ENCODE measurements at places on chromosomes 2 and 18. TPM values are rescaled to one million over a fixed set of nuclear protein-coding genes. Genes with fewer than 3 reads are reported as not detected.
A peak's percentile ranks its signal among the peaks of the same experiment; 100 is the strongest.

DNA sequence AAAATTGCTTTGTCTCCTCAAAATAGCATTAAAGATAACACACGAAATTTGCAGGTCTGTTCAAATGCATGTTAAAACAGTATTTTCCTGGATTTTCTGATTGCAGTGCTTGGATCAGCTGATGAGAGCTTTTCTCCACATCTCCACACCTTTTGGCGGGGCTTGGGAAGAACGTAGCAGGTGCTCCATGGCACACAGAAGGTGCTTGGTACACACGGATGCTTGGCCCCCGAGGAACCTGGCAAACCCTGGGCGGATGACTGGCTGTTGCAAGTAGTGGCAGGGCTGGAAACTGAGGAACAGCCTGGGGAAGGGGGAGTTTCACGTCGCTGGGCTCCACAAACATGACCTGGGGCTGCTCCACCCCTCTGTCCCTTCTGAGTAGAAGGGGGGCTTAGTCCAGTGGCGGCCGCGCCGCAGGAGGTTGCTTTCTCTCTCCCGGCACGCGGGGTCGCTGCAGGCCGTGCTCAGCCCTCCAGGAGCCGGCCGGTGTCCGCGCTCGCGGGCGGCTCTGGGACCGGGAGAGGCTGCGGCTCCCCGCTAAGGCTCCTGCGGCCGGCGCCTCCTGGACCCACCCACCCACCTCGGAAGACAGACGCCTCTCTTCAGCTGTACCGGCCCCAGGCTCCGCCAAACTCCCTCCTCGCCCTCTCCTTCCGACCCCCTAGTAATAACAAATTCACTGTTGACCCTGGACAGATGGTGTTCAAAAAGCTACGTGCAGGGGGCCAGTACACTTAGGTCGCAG lies 69.3 kb downstream of the MARCO start:
- DNase-seq, result peak; percentile 29

DNA sequence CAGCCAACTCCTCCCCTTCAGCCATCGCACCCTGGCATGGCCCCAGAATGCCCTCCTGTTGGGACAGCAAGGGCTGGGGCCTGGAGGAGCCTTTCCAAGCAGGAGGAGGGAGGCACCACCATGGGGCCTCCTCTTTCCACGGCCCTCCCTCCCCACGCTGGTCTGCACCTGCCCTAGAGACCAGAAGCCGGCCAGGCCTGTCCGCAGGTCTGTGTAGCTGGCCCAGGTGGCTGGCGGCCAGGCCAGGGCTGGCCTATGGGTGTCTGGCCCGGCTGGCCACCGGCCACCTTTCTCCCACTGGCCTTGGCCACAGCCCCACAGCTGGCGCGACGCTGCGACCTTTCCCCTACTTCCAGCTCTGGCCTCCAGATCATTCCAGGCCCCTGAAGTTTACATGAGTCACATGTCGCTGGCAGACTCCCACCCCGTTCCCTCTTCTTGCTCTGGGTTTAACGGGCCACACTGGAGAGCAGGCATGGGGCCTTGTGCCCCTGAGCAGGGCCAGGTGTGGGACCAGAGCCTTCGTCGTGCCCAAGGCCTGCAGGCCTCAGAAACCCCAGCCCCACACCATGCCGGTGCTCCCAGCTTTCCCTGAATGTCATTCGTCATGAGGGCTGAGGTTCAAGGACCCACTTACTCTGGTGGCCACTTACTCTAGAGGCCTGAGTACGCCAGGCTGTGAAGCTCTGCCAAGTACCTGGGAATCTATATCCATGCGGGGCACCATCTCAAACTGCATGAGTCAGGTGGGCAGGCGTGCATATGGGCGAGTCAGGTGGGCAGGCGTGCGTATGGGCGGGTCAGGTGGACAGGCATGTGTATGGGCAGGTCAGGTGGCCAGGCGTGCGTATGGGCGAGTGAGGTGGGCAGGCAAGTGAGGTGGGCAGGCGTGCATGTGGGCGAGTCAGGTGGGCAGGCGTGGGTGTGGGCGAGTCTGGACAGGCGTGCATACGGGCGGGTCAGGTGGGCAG lies 33.3 kb upstream of the KLF11 start:
- peak; percentile 82 for DNase-seq

GRCh38 chr18:79763407-79763806 lies 34.3 kb upstream of the KCNG2 start:
- DNase-seq, result no peak

DNA sequence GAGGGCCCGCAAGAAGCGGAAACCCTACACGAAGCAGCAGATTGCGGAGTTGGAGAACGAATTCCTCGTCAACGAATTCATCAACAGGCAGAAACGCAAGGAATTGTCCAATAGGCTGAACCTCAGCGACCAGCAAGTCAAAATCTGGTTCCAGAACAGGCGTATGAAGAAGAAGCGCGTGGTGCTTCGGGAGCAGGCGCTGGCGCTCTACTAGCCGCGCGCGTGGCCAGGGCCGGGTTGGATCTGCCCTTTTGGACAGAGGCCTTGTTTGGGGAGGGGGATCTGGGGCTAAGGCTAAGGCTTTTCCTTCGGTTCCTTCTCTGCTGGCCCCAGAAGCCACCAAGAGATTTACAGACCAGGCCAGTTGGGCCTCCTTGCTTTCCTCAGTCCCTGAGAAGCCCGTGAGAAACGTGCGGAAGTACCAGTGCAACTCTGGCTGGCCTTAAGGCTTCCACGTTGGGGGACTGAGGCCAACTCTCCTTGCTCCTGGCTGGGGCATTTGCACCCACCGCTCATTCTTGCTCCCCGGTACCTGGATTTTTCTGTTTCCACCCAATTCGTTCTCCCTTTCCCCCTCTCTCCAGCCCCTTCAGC lies 1.0 kb downstream of the HOXD12 start:
- no peak for DNase-seq

GRCh38 chr2:200756618-200757321 lies 54.9 kb upstream of the BZW1 start:
- DNase-seq, result peak; percentile 83

- peak; percentile 83 for DNase-seq
Observed at GRCh38 chr2:20635675-20636584, 15.0 kb downstream of the HS1BP3 start.

DNA sequence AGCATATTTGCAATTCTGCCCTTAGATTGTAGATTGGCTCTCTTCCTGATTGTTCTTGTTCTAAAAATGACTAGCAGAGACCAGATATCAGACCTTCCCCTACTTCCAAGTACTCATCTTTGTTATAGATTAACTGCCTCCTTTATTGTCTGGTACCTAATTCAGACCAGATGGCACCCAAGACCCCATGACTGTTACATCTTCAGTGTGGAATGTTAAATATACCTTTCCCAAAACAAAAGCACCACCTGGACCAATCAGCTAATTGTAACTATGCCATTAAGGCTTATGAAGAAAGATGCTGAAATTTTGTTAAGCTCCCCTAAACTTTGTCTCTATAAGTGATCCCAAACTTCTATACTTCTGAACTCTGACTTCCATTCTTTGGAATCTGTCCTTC lies 12.0 kb upstream of the TFPI start:
- DNase-seq, result no peak

Gene ZNF804A
- total RNA-seq, result 5.8 TPM
